ENCODE measurements at places on chromosomes 1 and 21.

DNA sequence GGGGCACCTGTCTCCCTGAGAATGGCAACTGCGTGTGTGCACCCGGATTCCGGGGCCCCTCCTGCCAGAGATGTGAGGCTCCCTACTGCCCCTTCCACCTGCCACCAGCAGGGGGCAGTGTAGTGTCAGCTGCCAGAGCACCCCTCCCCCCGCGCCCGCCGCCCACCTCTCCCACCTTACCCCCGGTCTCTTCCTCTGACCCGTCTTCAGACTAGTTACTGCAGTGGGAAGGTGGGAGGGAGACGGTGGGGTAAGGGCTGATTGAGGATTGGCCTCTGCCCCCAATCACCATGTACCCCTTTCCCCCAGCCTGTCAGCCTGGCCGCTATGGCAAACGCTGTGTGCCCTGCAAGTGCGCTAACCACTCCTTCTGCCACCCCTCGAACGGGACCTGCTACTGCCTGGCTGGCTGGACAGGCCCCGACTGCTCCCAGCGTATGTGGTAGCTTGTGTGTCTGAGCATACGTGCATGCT, 10.1 kb upstream of the LRRC71 start:
- DNase-seq = no peak

DNA sequence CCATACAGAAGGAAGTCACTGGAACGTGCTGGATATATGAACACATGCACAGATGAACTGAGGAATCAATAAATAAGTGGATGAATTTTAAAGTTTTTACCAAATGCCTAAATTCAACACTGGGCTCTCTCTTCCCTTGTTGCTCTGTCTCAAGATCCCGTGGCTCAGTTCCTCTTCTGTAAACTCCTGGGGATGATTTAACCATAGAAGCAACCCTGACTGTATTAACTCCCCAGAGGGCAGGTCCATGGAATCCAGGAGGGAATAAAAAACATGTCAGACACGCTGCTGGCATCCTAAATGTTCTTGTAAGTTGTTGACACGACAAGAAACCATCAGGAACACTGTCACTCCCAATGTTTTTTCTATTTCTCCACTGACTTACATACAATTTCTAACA, 45.3 kb upstream of the GPR157 start:
- DNase-seq = no peak

GRCh38 chr1:182599339-182599738, 4.8 kb downstream of the RGS16 start:
- DNase-seq = no peak

- no peak for DNase-seq
Measured at GRCh38 chr1:199089393-199090122, 450.7 kb downstream of the PTPRC start.

DNA sequence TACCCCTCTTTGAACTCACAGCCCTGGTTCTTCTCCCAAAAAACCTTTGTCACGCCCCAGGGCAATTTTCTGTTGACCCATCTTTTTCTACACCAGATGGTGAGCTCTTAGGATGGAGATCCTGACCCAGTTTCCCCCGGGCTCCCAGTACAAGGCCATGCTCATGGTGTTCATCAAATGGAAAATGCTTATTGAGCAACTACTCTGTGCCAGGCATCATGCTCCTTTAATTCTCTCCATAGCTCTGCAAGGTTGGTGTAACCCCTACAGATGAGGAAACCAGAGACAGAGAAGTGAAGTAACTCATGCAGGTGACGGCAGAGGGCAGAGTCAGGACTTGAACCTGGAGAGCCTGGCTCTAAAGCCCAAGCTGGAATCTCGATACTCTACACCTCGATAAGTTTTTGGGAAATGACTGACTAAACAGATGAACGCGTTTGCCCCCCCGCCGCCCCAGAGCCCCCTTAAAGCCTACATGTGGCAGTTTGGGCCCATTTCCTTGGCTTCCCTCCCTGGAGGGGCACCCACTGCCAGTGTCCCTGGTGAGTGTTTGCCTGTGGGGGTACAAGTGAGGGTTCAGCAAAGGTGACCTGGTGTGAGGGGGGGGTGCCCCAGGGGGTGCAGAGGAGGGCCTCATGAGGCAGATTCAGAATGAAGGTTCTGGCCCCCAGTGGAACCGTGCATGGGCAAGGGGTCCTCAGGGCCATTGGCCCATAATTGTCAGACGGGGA, 30.2 kb upstream of the RUNX3 start:
- no peak for DNase-seq

DNA sequence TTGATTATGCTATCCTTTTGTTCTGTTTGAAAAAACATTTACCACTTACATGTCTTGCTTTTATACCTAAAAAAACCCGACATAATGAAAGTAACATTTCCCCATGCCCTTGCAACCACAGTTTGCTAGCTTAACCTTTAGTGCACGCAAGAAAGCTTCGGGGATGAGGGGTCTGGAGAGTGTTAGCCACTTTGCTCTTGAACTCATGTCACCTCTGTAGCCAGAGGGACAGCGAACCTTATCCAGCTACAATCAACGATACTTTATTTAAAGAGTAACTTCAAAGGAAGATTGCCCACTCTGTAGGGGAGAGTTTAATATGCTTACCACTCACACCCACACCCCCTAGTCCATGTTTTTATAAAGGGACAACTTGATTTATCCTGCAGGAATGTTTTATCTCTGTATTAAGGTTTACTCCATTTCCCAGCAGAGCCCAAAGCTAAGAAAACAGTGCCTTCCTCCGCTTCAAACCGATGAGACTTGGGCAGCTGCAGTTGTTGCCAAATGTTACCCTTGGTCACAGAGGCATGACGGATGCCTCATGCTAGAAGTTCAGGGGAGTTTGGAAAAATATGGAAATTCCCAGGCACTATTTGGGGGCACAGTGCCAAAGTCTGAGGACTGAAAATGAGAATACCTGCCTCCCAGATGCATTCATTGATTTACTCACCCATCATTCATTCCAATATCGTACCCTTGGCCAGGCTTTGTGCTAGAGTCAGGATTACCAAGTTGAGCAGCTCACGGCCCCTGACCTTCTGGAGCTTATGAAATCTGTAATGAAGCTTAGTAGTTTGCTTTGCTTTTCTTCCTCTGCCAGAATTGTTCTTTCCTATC, 61.4 kb upstream of the VCAM1 start:
- no peak for DNase-seq

DNA sequence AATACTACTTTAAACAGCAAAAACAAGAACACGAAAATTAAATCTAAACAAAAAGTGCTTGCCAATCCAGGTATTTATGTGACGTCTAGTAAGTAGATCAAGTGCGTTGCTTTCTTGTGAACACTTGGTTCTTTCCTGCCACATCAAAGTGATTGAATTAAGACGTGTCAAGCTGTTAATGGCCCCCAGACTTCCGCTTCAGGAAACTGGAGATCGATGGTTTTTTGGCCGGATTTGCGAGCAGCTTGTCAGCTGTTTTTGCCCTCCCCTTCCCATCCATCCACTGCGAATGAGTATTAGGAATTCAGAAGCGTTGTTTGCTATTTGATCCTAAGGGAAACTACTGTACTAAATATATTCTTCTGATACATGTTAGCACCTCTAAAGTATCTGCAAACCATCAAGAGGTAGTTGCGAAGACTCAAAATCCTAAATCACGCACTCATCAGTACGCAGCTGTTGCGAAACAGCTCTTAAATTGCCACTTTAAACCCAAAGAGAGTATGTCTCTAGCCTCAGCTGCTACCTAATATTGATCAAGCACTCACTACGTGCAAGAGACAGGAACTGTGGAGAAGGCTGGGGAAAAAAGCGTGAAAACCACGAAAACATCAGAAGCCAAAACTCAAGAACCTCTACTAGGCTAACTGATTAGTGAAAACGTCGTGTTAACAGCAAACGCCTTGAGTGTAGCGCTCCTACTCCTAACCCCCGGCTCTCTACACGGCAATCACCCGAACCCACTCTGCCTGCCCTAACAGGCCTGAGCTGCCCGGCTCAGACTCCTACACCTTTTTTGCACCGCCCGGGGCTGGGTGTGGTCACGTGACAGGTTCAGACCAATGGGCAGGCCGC, 473 bp upstream of the BRDT start:
- DNase-seq = no peak

- no peak for DNase-seq
Measured at GRCh38 chr1:229863651-229864545, 203.1 kb upstream of the GALNT2 start.

- DNase-seq = no peak
Measured at GRCh38 chr1:233138788-233139585, 156.5 kb downstream of the PCNX2 start.

DNA sequence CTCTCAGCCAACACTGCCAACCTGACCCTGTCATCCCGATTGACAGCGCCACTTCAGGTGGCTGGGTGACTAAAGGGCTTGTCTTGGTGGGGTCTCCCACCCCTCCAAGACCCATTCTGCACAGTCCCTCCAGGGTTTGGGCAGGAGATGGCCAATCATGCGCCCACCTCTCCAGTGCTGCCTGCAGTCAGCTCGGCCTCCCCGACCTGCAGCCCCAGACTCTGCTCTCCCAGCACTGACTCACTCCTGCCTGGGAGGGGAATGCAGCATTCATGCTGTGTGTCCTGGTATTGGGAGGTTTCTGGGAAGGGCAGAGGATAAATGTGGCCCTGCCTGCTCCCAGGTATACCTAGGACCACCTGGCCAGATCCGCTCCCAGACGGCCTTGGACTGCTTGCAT, 9.7 kb downstream of the TMEM81 start:
- DNase-seq = no peak

- no peak for DNase-seq
Measured at GRCh38 chr1:172163498-172164215, 256.8 kb upstream of the C1orf105 start.

DNA sequence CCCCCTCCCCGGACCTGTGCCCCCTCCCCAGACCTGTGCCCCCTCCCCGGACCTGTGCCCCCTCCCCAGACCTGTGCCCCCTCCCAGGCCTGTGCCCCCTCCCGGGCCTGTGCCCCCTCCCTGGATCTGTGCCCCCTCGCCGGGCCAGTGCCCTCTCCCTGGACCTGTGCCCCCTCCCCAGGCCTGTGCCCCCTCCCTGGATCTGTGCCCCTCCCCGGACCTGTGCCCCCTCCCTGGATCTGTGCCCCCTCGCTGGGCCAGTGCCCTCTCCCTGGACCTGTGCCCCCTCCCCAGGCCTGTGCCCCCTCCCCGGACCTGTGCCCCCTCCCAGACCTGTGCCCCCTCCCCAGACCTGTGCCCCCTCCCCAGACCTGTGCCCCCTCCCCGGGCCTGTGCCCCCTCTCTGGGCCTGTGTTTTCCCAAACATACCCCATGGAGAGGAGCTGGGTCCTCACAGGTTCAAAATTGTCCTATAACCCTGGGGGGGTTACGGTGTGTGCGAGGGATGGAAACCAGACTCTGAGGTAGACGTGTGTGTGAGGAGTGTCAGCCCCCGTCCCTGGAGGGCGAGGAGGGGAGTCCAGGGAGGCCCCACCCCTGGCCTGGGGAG, 47.6 kb upstream of the POFUT2 start:
- DNase-seq = no peak

DNA sequence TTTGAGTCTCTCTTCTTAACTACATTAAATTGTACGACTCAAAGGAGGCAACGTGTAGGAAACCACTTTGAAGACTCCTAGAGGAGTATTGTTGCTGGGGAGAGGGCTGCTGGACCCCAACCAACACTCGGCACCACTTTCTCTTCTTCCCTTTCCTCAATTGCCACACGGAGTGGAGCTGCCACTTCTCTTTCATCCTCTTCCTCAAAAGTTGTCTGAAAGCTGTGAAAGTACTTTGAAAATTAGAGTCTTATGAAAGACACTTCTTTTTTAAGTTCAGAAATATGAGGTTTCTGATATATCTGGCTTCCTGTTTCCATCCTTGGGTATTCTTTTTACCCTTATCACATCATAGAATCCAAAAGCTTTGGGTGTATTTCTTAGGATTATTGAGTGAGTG, 59.5 kb downstream of the MRPS6 start:
- no peak for DNase-seq

- DNase-seq = peak; percentile 41
Measured at GRCh38 chr1:83802023-83802422, 196.9 kb downstream of the TTLL7 start.

DNA sequence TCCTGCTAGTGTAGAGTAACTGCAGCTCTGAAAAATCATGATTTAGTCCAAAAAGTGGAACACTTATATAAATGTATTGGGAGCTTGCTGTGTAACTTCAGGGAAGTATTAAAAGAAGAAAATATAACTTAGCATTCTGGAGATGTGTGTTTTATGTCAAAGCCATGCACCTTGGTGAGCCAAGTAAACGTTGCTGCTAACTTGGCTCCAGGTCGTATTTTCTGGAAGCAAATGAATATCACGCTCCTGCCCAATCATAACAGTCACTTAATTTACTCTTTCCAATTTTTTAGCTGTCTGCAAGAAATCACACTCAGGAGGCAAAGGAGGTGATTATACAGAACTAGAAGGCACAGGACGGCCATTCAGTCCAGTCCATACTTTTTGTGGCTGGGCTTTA, 61.1 kb downstream of the DOP1B start:
- DNase-seq = no peak

- peak; percentile 93 for DNase-seq
Measured at GRCh38 chr1:150613061-150613920, 16.1 kb downstream of the ENSA start.

DNA sequence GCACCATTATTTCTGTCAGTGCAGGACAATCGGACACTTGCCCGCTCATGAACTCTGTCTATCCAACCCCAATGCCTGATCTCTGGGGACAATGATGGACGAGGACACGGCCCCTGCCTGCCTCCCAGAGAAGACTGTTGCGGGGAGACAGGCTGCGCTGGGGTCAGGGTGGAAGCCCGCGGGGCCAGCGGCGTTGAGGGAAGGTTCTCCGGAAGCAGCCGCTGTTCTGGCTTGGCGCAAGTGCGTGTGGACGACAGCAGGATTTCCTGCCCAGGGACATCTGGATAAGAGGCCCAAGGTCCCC, 18.8 kb downstream of the RHBG start:
- no peak for DNase-seq

- no peak for DNase-seq
Measured at GRCh38 chr1:204523605-204524215, 7.5 kb downstream of the MDM4 start.

GRCh38 chr1:55926906-55927471, 652.4 kb downstream of the PLPP3 start:
- no peak for DNase-seq

GRCh38 chr1:46193984-46194570, 4.2 kb downstream of the POMGNT1 start:
- DNase-seq = no peak

- DNase-seq = no peak
Measured at GRCh38 chr21:45839274-45839673, 142.3 kb upstream of the COL6A1 start.

DNA sequence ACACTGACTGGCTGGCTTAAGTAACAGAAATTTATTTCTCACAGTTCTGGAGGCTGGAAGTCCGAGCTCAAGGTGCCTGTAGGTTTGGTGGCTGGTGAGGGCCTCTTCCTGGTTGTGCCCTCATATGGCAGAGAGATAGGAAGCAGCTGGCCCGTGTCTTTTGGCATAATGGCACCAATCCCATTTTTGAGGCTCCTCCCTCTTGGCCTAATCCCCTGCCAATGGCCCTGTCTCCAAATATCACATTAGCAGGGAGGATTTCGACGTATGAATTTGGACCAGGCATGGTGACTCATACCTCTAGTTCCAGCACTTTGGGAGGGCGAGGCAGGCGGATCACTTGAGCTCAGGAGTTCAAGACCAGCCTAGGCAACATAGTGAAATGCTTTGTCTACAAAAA, 37.4 kb downstream of the AGPAT3 start:
- DNase-seq = no peak
